SW 1271 (cell line): ENCODE measurements at places on chromosomes 5 and 9.

DNA sequence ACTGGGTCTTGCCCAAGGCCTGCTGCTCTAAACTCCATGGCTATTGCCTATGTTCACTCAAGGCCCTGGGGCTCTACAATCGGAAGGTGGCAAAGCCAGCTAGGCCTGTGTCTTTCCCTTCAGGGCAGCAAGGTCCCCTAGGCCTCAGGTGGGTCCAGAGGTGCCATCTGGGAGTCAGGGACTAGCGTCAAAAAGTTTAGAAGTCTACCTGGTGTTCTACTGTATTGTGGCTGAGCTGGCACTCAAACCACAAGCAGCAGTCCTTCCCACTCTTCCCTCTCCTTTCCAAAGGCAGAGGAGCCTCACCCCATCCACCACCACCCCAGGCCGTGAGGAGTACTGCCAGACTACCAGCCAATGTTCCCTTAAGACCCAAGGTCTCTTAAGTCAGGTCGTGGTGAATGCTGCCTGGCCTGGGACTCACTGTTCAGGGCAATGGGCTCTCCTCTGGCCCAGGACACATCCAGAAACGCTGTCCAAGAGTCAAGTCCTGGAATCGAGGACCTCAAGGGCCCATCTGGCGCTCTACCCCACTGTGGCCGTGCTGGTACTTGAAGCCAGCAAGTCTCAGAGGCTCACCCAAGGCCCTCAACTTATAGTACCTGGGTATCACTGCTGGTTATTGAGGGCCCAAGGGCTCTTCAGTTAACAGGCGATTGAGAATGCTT lies 13.0 kb upstream of the SARDH start:
- no peak for DNase-seq

- no peak for DNase-seq
Measured at GRCh38 chr5:30808996-30809395, 384.5 kb upstream of the CDH6 start.

DNA sequence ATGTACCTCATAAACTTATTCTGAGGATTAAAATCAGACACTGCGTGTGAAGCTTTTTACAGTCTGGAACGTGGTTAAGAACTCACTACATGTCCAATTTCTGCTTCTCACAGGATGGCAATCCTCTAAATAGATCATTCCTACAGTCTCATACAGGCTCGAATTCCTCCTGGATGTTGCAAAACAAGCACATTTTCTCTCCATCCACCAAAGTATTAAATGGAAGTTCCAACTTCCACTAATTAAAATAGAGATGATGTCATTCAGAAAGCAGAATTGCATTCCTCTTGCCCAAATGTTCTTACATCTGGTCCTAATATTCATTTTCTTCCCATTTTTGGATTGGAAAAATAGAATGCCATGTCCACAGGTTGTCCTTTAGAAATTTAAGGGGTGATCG lies 145.5 kb upstream of the PCA3 start:
- DNase-seq, result no peak

- DNase-seq, result no peak
Measured at GRCh38 chr5:34927785-34928184, 1.6 kb upstream of the DNAJC21 start.

DNA sequence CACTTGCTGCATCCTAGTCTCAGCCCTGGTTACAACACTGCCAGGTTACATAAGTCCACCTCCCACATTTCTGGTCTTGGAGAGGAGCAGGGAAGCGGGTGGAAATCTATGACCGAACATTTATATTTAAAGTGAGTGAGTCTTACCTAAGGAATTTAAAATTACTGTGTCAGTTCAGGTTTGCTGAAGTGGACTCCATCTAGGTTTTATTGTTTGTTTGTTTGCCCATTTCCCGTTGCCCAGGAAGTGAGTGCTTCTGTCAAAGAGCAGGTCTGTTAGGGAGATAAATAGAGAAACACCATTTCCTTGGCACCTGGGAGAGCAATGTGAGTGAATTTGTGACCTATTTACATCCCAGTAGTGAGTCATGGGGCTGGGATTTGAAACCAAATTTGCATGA lies 179.5 kb downstream of the KIF4B start:
- no peak for DNase-seq

- no peak for DNase-seq
Measured at GRCh38 chr9:117076571-117077290, 338.1 kb downstream of the ASTN2 start.

DNA sequence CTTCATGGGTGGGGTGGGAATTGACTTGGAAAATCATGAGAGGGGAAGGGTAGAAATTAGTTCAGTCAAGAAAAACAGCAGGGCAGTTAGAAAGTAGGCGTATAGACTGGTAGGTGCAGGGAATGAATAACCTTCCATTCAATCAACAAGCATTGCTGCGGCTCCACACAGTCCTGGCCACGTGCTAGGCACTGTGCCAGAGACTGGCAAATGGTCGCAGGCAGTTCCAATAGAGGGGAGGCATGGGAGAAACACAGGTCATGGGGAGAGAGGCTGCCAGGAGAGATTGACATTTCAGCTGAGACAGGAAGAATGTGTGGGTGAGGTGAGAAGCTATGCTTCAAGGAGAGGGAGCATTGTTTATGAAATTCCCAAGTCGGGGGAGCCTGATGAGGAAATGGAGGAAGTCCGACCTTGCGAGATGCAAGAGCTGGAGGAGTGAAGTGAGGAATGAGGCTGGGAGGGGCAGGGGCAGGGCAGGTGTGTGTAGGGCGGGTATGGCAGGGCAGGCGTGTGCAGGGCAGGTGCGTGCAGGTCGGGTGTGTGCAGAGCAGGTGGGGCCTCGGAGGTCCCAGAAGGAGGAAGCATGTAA lies 54.4 kb upstream of the PPARGC1B start:
- no peak for DNase-seq

DNA sequence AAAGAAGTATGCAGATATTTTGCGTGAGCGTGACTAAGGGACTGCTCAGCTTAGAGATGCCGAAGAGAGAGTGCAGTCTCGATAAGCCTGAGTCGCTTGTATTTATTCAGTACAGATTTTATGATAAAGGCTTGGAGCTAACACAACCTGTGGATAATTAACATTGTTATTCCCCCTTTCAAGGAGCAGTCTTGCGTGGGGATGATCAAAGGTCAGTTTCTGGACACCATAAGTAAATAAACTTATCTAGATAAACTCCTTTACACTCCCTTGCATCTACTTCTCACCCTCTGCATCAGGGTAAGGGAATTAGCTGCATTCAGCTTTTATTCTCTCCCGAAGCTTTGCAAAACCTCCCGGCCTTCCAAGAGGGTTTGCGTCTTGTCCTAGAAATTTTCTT lies 357.8 kb upstream of the ST8SIA4 start:
- no peak for DNase-seq

GRCh38 chr5:134267366-134268018 lies 41.6 kb upstream of the PPP2CA start:
- no peak for DNase-seq

DNA sequence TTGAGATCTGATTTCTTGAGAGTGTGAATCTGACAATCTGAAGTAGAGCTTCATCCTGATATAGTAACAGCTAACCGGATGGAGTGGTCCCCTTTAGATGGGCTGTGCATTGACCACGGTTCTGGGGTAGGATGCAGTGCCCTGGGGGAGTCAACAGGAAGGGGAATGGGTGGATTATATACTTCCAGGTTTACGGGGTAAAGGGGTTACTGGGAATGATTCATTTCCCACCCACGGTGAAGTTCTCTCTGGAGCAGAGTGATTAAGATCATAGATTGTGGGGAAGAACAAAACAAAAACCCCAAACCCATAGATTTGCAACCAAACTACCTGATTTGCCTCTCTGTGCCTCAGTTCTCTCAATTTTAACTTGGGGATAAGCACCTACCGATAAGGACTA lies 1.5 kb upstream of the B4GALT7 start:
- no peak for DNase-seq

DNA sequence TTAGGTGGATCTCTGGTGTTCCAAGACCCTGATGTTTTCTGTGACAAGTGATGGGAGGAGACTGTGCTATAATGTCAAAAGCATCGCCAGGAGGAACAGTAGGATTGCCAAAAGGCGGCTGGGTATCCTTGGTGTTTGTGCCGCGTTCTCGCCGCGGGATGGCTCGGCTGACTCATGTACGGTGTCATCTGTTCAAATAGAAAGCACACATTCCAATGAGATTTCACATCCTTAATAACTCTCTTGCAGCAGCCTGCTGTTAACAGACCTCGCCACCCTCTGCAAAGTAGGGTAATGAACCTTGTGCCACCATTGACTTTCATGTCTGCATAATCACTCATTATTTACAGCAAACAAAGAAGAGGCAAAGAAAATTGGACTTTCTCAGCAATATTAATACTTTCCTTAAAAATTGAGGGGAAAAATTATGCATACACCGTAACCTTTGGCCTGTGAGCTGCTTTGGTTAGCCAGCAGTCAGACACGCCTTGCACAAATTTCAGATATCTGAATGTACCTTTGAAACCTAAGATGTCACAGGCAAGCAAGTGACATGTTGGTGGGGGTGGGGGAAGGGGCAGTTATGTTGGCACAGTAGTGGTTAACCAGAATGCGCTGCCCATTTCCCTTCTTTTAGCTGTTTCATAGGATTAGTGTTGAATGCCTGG lies 289.4 kb downstream of the EFNA5 start:
- peak; percentile 97 for DNase-seq

- DNase-seq, result no peak
Measured at GRCh38 chr9:130428086-130428665, 16.6 kb upstream of the ASS1 start.

DNA sequence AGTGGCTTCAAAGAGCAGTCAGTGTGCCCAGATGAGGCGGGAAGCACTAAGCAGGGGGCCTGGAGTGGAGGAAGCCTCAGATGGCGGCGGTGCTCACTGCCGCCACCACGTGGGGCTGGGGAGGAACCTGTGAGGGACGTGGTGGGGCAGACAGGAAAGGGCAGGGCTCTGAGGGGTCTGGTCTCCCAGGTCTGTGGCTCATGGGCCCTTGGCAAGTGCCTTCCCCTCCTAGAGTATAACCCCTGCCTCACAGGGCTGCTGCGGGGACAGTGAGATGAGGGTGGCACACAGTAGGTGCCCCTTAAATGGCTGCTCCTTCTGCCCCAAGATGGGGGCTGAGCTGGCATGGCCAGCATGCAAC lies 26.6 kb downstream of the NR5A1 start:
- DNase-seq, result no peak

- no peak for DNase-seq
Measured at GRCh38 chr5:145008876-145009530, 826.1 kb downstream of the PRELID2 start.

GRCh38 chr5:66741394-66741793 lies 145.2 kb downstream of the MAST4 start:
- no peak for DNase-seq

GRCh38 chr5:149371296-149371962 lies 7.7 kb downstream of the IL17B start:
- no peak for DNase-seq

DNA sequence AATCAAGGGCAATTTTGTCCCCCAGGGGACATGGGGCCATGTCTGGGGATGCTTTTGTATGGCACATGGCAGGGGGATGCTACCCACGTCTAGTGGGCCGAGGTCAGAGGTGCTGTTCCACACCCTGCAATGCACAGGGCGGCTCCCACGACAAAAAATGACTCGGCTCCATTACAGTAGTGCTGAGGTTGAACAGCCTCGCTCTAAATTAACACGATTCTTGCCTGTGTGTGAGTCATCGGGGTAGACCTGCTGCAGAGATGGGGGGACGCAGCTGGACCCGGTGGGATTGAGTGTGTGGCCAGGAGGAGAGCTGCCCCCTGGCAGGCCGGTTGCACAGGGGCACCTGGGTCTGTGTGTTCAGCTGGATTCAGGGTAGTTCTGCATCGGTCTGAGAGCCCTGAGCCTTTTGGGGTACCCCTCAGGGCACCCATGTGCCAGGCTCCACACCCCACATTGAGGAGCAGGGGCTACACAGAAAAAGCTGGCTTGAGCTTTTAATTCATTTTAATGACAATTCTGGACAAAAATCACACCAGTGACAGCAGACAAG lies 20.0 kb upstream of the COL5A1 start:
- no peak for DNase-seq

- DNase-seq, result no peak
Measured at GRCh38 chr5:58312299-58312698, 147.6 kb downstream of the PLK2 start.

GRCh38 chr5:60346393-60346792 lies 353.6 kb downstream of the DEPDC1B start:
- DNase-seq, result no peak

DNA sequence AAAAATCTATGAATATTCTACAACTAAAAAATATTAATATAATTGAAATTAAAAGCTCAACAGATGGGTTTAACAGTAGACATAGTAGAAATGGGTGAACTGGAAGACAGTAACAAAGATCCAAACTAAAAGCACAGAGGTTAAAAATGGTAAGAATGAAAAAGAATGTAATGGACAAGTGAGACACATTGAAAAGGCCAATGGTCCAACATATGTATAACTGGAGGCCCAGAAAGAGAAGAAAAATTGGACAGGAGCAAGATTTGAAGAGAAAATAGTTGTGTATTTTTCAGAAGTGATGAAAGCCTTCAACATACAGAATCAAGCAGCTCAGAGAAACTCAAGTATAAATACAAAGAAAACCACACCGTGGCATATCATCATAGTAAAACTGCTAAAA lies 58.6 kb downstream of the PCDHGC5 start:
- no peak for DNase-seq

DNA sequence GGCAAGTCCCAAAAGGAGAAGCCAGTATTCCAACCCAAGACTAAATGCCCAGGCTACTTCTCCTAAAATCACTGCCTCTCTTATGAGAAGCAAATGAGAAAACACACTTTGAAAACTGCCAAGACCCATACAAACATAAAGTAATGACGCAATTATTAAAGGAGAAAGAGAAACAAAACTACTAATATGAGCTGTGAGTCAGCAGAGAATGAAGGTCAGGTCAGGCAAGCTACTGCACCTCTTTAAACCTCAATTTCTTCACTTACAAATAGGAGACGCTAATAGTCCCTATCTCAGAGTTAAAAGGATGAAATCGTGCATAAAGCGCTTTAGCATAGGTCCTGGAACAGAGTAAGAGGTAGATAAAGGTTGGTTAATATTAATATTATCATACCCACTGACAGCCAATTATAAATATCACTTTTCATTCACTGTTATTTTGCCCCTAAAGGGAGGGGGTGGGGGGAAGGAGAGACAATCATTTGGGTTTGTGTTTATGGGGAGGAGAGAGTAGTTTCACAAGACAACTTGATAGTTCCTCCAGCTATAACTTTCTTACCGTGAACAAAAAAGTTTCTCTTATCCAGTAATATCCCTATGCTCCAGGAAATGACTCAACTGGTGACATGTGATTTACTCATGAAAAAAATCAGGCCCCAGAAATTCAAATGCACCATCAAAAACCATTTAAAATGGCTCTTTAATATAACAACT lies 3.6 kb downstream of the PSMB7 start:
- no peak for DNase-seq

- peak; percentile 88 for DNase-seq
Measured at GRCh38 chr5:159826351-159827214, 89.7 kb upstream of the ADRA1B start.

- no peak for DNase-seq
Measured at GRCh38 chr9:27365707-27366376, 68.9 kb upstream of the EQTN start.
